ENCODE measurements at places on chromosomes 3 and 15. TPM values are rescaled to one million over a fixed set of nuclear protein-coding genes. Genes with fewer than 3 reads are reported as not detected.

Gene PIAS1
- total RNA-seq: 34.6 TPM

Gene IQCH
- 2.4 TPM for total RNA-seq

Gene MME
- total RNA-seq: 25.8 TPM

Gene SYNPR
- not detected for total RNA-seq

Gene GOLGA6A
- total RNA-seq: not detected

Gene C3orf70
- 2.9 TPM for total RNA-seq

Gene TRH
- total RNA-seq: not detected

Gene INO80
- total RNA-seq: 31.9 TPM

Gene RASL12
- not detected for total RNA-seq

Gene DLL4
- total RNA-seq: 72.7 TPM

Gene NUP210
- 0.53 TPM for total RNA-seq

Gene SLC6A20
- not detected for total RNA-seq

Gene STRA6
- not detected for total RNA-seq

Gene SSUH2
- not detected for total RNA-seq

Gene KBTBD13
- not detected for total RNA-seq

Gene SERPINI2
- not detected for total RNA-seq
